Activated effector memory CD4-positive, alpha-beta T cell treated with Interleukin-2 at 50 U/mL for 16 hours (primary cell): ENCODE measurements at places on chromosomes 3 and 15.
A peak's percentile ranks its signal among the peaks of the same experiment; 100 is the strongest.

DNA sequence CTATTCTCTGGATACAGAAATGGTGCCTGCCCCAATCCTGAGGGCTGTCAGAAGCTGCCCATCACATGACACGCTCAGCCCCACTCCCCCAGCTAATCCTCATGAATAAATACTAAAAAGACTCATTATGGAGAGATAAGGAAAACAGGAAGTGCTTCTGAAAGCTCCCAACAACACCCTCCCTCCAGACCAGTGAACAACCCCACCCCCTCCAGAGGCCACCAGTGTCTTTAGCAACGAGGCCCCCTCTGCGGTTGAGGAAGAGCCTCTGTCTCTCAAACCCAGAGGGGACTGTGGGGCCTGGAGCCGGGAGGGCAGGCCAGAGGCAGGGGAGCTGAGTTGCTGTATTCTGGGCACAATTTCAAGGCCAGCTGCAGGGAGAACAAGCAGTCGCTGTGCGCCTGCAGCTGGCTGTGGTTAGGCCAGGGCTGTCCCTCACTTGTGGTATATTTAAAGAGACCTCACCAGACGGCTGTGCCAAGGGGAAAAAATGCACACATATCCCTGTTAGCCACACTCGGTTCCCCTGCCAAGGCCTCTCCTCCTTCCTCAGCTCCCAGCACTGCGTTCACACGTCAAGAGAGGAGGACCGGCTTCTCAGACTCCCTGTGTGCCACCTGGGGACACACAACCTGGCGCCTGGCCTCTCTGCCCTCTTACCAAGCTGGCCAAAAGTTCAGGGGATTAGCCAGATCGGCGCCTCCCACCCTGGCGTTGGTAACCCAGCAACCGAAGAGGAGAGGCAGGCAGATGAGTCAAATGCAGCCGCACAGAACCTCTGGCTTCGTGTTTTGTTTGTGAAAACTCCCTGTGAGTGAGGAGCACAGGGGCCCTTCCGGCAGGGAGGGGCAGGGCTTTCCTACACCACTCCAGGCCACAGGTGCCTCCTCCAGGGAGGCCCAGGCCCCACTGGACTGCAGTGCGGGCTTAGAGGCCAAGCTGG, 101.2 kb upstream of the ETV5 start:
- DNase-seq: no peak

GRCh38 chr3:193686665-193687483, 93.9 kb downstream of the OPA1 start:
- no peak for DNase-seq

DNA sequence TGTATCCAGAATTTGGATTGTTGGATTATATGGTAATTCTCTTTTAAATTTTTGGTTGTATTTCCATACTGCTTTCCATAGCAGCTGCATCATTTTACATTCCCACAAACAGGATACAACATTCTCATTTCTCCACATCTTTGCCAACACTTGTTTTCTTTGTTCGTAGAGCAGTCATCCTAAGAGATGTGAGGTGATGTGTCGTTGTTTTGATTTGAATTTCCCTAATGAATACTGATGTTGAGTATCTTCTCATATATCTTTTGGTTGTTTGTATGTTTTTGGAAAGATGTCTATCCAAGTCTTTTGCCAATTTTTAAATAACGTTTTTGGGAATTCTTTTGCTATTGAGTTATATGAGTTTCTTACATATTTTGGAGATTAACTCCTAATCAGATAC, 93.6 kb downstream of the GMNC start:
- no peak for DNase-seq

DNA sequence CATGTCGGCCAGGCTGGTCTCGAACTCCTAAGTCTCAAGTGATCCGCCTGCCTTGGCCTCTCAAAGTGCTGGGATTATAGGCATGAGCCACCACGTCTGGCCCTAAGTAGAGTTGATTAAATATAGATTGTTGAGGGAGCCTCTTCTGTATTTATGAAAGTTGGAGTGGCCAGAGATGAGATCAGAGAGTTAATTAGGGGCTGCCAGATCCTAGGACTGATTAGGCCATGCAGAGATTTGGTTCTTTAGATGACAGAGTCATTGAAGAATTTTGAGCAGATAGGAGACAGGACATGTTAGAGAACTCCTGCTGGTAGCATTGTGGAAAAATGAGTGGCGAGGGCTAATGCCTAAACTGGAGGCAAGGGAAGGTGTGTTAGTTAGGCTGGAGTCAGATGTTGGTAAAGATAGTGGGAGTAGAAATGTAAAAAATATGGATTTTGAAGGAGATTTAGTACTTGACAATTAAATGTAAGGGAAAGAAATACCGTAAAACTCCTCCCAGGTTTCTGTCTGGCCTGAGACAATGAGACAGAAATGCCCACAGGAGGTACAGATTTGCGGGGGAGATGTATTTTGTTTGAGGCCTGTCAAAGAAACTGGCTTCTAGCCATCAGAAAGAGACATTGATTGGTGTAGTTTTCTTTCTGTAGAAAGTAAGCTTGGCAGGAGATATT, 23.4 kb downstream of the SACM1L start:
- no peak for DNase-seq

DNA sequence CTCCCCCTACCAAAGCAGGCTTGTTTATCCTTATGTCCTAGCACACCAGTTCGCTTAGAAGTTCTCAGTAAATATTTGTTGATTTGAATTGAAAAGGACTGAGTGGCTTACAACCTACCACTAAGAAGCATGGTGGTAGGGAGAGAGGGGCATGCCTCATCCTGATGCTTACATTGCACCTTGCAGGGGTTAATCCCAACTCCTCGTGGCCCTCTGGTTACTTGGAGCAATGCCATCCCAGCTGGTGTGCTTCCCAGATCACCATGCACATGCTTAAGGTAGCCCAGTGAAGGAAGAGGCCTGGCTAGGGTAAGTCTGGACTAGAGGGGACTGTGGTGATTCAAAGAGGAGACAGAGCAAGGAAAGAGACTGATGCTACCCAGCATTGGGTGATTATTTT, 253.3 kb downstream of the CLSTN2 start:
- no peak for DNase-seq

GRCh38 chr15:45338417-45338816, 39.9 kb downstream of the GATM start:
- DNase-seq: no peak

DNA sequence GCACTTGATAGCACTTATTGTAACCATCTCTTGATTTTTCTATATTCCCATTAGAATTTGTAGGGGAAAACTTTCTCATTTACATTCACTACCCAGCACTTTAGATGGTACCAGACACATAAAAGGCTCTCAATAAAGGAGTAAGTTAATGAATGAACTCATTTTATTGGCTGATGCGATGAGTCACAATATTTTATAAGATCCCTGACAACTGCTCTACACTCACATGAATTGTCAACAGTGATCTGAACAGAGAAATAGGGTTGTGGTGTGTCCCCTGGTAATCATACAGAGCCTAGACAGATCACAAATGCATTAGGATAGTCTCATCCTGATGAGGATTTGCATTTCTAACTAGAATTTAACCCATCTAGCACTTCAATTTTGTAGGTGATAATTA, 567.6 kb upstream of the ARPP21 start:
- no peak for DNase-seq

GRCh38 chr3:41200669-41201021, 1.3 kb downstream of the CTNNB1 start:
- no peak for DNase-seq

- DNase-seq: no peak
These were observed 29.0 kb downstream of the ETV5 start for GRCh38 chr3:186079925-186080324.

- DNase-seq: no peak
These were observed 64.1 kb upstream of the TMEM108 start for GRCh38 chr3:132974097-132974496.

DNA sequence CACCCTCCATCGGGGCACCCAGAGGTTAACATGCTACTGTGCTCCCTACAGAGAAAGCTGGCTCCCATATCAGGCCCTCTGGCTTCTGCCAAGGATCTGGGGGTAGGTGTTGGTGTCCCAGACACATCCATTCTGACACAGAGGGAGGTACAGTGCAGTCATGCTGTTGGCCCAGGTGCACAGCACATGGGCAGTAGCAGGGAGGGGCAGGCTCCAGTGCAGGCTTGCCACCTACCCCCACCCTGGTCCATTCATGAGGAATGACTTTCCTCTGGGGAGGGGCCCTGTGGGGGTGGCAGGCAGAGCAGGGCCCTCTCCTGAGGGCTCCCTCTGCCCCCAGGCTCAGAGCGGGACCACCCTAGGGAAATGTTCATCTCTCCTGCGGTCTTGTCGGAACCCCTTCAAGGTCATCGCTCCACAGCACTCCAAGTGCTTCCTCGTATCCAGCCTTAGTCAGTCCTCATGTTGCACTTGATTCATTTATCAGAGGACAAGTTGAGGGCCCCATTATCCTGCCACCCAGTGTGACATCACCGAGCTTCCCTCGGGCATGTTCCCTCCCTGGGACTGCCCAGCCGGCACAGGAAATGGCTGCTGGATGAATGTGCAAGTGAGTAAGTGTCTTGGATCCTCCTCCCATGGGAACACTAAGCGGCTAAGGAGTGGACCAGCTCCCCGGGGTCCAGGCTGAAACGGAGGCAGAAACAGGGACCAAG, 10.0 kb downstream of the DUSP7 start:
- DNase-seq: no peak

- DNase-seq: no peak
These were observed 149.2 kb upstream of the SLC24A5 start for GRCh38 chr15:47971637-47972036.

GRCh38 chr3:23183731-23184130, 19.4 kb upstream of the UBE2E2 start:
- DNase-seq: no peak

DNA sequence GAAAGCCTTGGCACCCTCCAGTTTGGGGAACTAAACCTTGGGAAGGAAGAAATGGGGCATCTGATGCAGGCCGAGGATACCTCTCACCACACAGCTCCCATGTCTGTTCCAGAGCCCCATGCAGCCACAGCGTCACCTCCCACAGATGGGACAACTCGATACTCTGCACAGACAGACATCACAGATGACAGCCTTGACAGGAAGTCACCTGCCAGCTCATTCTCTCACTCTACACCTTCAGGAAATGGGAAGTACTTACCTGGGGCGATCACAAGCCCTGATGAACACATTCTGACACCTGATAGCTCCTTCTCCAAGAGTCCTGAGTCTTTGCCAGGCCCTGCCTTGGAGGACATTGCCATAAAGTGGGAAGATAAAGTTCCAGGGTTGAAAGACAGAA, 7.7 kb downstream of the MAP1A start:
- DNase-seq: no peak

- DNase-seq: no peak
These were observed 17.1 kb downstream of the TJP1 start for GRCh38 chr15:29805043-29805707.

- no peak for DNase-seq
These were observed 335.3 kb upstream of the NECTIN3 start for GRCh38 chr3:110736332-110736731.

GRCh38 chr3:150286390-150287147, 121.5 kb upstream of the TSC22D2 start:
- DNase-seq: no peak

DNA sequence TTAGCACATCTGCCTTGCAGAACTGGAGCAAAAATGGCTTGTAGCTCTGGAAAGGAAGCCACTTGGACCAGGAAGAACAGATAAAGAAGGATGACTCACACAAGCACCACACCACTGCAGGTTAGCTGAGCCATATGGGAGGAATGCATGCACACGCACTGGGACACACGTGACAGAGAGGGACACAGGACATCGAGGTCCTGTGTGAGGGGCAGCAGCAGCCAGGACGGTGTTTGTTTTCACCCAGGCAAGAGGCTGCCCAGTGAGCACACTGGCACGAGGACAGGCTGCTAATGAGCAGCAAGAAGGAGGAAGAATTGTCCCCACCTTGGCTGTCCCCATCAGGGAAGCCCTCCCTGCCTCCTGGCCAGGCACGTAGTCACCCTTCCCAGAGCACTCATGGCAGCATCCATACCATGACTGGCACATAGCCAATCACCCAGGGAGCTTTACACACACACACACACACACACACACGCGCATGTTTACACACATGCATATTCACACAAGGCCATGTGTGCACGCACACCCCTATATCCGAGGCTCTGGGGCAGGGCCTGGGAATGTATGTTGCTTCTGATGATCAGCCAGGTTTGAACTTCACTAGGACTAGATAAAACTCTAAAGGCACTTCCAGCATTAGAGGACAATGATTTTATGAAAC, 24.0 kb upstream of the SPTBN5 start:
- no peak for DNase-seq

GRCh38 chr3:137032465-137033120, 74.8 kb downstream of the IL20RB start:
- peak; percentile 52 for DNase-seq

DNA sequence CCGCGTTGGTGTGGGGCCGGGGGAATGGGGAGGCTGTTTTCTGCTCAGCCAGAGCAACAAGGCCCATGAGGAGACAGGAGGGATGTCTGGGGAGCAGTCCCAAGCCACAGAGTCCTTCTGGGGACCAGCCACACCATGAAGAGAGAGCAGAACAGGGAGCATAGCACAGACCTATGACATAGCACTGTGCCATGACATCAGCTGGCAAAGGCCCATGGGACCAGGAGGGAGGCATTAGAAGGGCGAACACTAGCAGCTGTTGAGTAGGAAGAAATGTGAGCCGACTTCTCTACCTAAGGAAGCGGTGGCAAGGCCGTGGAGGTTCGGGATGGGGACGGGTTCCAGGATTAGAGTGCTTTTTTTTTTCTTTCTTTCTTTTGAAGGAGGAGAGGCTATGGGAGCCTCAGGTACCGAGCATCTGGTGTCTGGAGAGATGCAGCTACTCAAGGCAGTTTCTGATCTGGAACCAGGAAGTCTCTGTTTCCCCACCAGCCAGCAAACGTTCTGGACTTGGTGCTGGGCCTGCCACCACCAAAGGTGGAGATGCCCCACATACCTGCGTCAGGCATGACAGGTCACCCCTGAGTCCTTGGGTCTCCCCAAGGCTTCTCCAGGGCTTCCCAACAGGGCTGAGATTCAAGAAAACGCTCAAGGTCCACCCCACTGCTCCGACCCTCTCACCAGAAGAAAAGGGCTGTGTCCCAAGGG, 77.3 kb upstream of the CGNL1 start:
- no peak for DNase-seq

GRCh38 chr15:37252530-37252929, 152.2 kb upstream of the MEIS2 start:
- DNase-seq: no peak

DNA sequence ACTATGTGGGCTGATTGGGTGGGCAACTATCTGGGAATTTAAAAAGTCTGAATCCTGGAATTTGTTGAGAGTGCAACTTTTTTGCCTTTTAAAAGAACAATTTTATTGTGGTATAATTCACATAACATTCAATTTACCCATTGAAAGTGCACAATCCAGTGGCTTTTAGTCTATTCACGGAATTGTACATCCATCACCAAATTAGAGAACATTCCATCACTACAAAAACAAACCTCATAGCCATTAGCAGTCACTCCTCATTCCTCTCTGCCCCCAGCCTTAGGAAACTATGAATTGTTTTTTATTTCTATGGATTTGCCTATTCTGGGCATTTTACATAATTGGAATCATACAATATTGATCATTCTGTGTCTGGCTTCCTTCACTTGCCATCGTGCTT, 101.8 kb upstream of the ALDH1A3 start:
- no peak for DNase-seq

DNA sequence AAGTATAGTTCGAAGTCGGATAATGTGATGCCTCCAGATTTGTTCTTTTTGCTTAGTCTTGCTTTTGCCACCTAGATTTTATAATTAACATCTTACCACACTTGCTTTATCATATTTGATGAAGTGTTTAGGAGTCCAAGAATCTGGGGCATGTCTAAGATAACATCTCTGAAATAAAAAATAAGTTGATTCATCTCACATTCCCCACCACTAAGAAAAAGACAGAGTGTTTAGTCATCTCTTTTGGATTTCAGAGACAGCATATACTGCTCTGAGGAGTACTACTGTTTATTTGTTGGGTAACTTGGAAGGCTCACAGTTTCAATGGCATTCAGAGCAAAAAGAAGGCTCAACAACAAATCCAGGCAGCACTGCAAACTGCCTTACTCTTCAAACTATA, 324.2 kb upstream of the ATP11B start:
- DNase-seq: no peak
